H7 (cell line): ENCODE measurements at places on chromosomes 7 and 10.

DNA sequence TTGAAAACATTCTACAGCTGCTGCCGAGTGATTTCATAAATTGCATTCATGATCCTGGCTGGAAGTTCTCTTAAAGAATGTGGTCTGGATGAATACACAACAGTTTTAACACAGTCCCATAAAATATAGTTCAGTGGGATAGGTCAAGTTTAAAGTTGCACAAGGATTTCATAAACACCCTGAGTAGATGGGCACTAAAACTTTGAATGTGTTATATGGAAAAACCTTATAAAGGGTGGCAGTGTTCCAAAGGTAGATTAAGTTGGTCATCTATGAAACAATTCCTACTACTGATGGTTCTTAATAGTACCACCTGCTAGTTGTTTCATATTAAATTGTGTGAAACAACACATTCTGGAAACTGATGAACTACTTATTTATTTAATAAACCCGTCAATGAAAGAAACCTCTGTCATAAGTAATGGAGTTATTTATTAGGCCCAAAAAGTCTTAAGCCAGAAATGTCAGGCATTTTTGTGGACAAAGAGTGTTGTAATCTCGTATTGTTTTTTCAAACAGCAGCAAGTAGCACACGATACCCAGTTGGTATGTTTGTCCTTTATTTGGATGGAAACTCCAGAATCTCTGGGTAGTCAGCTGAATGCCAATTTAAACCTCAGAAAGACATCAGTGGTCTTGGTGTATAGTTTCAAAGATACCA is 14.3 kb upstream of the RPA3 start:
- DNase-seq: no peak

- DNase-seq: peak; percentile 78
Measured at GRCh38 chr7:155809947-155810769, 2.1 kb downstream of the SHH start.

DNA sequence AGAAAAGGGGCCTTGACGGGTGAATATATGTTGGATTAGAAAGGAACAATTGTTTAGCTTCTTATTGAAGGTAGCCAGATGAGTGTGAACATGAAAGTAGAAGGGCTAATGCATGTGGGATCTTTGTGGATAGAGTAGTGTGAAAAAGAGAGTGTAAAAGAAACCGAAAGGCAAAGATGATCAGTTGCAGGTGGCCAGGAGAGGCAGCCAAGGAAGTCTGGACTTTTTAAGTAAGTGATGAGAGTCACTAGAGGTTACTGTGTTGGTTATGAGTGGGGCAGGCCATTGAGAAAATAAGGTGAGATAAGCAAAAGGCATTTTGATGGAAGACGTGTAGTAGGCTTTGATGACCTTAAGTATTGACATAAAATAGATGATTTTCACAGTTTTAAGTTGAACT is 64.7 kb upstream of the ETV1 start:
- DNase-seq: no peak

DNA sequence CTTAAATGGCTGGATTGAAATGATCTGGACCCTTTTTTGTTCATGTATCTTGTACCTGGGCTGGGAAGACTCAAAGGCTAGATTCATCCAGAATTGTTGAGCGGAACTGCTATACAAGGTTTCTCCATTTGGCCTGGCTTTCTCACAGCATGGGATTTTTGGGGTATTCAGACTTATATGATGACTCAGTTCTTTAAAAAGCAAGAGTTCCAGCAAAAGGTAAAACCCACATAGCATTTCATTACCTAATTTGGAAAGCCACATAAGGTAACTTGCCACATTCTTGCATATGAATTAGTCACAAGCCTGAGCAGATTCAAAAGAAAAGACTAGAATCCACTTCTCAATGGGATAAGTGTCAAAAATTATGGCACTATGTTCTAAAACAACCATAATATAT is 137.4 kb downstream of the HGF start:
- DNase-seq: no peak

DNA sequence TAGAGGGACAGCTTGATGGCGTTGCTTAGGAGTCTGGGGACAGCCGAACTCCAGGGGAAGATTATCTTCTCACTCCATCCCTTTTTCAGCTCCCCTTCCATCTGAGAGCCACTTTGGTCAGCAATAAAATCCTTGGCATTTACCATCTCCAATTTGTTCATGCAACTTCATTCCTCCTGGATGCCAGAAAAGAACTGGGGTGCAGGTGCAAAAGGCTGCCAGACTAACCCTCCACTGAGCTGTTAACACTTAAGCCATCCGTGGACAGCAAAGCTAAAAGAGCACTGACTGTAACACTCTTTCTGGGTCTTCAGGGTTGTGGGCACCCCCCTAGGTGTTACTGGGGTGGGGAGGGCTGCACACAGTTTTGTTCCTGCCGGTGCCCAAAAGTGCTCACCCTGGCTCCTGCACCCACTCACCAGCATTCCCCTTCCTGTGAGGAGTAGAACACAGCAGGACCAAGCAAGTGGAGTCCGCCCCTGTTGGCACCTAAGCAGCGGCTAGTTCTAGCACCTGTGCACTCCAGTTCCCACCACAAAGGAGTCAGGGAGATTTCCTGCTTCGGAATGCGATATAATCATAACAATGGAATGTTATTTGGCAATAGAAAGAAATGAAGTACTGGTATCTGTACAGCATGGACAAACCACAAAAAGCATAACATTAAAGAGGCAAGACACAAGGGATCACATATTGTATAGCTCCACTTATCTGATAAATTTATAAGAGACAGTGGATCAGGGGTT is 95.1 kb downstream of the NPY start:
- no peak for DNase-seq

DNA sequence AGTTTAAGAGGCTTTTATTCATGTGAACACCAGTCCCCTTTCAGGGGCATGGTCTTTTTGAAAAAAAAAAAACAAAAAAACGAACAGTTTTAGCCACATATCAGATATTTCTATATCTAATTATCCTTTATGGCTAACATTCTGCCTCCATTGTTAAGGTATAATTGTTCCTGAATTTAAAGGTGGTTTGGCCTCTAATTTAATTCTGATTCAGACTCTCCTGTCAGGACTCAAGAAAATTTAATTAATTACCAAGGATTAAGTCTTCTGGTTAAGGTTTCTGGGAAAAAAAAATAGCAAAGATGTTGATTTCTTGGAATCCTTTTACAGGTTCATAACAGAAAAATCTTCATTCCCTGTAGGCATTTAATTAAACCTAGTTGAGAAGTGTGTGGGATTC is 27.4 kb downstream of the COL1A2 start:
- DNase-seq: no peak

DNA sequence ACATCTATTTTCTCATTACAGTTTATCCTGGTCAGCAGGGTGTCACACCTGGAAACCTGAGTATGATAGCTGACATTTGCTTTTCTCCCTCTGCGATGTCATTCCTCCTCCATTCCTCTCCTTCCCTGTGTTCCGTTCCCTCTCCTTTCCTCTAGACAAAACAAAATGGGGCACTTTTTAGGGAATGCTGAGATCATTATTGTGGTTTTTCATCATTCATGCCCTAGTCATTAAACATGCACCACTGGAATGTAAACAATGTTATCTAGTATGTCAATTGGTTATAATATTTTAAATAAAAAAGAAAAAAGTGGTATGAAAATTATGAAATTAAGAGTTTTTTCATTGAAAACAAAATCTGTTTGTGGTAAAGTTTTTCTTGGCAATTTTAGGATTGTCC is 132.6 kb downstream of the MAPK8 start:
- peak; percentile 21 for DNase-seq

DNA sequence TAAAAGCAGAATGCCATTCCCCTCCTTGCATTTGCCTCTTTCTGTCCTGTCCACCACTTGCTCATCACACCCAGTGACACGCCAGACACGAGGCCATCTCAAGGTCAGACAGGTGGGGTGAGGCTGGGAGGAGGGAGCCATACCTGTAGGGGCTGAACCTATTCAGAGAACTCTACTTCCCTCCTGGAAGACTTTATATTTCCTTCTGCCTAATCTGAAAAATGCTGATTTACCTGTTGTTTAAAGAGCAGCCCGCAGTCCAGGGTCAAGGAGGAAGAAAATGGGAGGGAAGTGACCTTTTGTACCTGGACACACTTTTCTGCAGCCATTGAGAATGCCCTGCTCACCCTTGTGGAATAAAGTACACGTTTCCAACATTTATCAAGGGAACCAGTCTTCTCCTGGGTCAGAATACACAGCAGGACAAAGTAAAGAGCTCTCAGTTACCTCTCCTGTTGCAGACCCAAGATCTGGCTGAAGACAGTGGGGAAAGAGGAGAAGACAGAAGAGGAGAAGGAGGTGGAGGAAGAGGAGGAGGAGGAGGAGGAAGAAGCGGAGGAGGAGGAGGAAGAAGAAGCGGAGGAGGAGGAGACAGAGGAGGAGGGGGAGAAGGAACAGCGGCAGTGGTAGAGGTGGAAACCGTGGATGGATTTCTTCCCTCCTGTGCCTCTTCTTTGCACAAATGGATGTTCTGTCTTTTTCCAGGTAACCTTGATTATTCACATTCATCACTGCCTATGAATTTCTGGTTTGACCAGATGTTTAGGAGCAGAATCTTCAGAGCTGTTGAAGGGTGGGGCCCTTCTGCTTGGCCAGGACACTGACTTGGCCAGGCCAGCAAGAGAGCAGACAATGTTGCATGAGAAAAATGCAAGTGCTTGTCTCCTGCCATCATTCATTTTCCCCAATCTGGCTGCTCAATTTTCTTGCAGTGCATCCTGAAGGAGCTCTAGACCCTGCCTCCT is 1.2 kb upstream of the BLNK start:
- no peak for DNase-seq
